ENCODE measurements at places on chromosomes 12 and 14.

DNA sequence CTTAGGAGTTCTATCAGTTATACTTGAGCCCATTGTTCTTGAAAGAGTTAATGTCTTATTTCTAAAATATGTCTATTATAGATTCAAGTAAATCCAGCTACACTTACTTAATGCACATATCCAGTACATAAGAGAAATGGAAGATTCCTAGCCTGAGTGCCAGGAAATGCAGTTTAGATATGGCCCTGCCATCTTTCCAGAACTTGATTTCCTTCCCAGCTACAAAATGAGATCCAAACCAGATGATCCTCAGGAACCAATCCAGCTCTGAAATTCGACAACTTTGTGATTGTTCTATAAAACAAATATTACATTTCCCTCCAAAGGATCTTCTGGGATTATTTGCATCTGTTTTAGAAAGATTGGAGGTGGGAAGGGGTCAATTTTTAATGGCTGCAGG lies 317.3 kb upstream of the GARIN6 start:
- no peak for DNase-seq

- no peak for DNase-seq
These were observed 35.8 kb downstream of the RASAL1 start for GRCh38 chr12:113099764-113100163.

- DNase-seq = no peak
These were observed 126.9 kb downstream of the DUSP6 start for GRCh38 chr12:89225401-89225800.

DNA sequence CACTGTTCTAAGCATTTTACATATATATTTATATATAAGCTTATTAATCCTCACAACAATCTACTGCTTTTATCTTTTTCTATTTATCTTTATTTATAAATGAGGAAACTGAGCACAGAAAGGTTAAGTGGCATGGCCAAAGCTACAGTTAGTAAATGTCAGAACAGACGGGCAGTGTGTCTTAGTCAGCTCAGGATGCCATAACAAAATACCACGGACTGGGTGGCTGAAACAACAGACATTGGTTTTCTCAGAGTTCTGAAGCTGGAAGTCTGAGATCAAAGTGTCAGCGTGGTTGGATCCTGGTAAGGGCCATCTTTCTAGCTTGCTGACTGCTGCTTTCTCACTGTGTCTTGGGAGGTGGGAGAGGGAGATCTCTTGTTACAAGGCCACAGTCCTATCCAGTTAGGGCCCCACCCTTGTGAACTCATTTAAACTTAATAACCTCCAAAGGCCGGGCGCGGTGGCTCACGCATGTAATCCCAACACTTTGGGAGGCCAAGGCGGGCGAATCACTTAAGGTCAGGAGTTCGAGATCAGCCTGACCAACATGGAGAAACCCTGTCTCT lies 19.8 kb downstream of the RPGRIP1 start:
- no peak for DNase-seq

DNA sequence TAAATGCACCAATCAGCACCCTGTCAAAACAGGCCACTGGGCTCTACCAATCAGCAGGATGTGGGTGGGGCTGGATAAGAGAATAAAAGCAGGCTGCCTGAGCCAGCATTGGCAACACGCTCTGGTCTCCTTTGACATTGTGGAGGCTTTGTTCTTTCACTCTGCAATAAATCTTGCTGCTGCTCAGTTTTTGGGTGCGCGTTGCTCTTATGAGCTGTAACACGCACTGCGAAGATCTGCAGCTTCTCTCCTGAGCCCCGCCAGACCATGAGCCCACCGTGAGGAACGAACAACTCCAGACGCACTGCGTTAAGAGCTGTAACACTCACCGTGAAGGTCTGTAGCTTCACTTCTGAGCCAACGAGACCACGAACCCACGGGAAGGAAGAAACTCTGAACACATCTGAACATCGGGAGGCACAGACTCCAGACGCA lies 8.4 kb upstream of the PIANP start:
- DNase-seq = no peak

GRCh38 chr12:121264951-121265515 lies 31.5 kb downstream of the CAMKK2 start:
- DNase-seq = no peak

DNA sequence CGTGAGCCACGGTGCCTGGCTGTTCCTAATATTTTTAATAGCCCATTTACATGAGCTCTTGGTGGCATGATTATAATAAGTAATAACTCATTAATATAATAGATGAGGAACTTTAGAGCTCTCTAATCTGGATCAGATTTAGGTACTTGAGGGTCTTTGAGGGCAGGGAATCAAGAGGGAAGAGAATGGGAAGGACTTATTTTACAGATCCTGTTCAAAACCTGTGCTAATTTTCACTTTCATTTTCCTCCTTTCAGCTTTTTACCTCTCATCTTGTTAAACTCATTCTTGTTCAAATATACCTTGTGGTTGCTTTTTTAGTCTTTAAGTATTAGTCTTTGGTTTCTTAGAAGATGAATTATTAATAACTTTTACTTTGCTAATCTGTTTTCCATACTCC lies 5.6 kb downstream of the NECAP1 start:
- DNase-seq = no peak

DNA sequence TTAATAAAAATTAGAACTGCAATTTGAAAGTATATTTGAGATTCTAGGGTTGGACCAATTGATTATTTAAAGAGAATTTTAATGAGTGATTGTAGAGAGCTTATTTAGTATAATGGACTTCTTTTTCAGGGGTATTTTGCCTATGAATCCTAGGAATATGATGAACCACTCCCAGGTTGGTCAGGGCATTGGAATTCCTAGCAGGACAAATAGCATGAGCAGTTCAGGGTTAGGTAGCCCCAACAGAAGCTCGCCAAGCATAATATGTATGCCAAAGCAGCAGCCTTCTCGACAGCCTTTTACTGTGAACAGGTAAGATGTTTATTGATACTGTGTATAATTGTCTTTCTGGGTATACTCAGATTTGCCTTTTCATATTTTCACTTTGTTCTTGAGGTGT lies 35.9 kb upstream of the KCNMB4 start:
- DNase-seq = no peak

DNA sequence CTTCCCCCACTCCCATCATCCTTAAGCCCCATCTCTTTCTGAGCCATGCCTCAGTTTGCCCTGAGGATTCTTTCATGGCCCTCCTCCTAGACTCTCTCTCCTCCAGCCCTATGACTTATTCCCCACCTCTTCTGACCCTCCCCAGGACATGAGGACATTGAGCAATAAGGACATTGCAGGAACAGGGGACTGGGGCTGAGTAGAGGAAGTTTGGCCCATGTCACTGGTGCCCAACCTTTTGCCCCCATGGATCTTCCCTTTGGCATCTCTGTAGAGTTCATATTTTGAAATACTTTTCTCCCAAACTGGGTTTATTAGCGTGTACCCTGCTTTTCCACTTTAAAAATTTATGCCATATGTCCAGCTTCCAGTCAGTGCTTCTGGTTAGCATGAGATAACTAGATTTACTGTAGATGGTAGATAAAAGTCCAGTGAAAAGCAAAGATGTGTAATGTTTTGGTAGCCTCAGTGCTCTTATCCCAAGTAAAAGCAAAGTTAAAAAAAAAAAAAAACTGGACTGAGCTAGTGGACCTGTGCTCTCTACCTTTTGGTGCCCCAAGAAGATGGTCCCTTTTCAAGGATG lies 6.1 kb upstream of the LRP1-AS start:
- no peak for DNase-seq

- DNase-seq = no peak
These were observed 61.1 kb upstream of the GALNT9 start for GRCh38 chr12:132390287-132391076.

DNA sequence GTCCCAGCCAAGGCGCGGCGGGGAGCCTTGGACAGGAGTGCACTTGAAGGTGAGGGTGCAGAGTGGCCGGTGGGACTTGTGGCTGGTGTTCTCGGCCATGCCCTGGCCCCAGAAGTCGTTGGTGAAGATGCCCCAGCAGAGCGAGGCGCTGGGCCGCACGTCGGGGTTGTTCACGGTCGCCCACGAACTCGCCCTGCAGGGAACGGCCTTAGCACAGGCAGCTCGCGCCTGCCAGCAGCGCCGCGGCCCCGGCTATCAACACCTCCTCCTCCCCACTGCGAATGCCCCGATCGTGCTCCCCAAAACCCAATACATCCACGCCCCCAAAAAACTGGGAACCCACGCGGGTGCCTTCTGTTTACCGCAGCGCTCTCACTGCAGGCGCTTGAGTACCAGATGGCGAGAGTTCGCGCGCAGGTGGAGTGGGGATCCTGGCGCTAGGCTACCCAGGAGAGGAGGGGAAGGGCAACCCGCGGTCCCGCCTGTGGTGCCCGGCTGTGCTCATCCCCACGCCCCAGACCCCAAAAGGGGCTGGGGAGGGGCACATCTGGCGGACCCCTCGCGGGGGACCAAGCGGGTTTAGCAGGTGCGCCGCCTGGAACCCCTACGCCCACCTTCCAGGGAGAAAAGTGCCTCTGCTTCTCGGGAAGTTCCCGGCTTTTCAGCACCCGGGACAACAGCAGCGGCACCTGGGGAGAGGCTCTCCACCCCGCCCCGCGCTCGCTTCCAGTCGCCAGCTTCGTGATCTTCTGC lies 386.3 kb upstream of the TMTC1 start:
- DNase-seq = no peak

DNA sequence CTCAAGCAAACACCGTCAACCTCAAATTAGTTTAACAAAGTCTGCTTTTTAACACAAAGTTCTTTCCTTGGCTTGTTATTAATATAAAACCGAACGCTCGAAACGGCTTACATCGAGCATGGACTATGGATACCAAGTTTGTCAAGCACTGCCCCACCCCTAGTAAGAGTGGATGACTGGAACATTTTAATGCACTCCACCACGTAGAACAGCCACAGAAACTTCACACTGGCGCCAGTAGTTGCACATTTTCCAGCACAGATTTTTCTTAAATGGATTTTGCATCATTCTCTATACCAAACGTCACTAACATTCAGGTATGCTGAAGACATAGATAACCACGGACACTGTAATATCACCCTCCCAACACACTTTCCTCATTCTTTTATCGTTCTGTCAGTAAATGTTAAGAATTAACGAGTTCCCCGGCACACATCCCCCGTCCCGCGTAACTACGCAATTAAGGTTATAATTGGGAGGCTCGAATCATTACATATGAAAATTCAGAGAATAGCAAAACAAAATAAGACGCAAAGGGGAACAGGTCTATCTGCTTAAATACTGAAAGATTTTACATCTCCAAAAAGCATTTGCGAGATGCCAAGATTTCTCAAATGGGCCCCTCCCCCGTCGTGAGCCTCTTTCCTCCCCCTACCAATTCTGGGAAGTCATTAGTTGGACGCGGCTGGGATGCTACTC lies 990 bp downstream of the FERMT2 start:
- DNase-seq = no peak

DNA sequence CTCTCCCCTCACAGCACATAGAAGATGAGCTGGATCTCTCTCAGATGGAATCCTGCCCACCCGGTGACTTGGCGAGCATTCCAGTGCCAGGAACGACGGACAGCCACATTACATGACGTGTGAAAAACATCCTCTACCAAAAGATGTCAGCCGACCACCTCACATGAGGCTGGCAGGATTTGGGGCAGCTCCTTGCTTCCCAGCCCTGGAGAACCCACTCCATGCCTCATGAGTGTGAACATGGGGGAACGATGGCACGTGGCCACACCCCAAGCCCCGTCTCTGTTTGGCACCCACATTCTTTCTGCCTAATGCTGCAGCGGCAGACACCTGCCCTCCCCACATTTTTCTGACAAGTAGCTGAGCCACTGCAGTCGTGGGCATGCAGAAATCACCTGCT lies 202.5 kb downstream of the CALM1 start:
- DNase-seq = no peak

DNA sequence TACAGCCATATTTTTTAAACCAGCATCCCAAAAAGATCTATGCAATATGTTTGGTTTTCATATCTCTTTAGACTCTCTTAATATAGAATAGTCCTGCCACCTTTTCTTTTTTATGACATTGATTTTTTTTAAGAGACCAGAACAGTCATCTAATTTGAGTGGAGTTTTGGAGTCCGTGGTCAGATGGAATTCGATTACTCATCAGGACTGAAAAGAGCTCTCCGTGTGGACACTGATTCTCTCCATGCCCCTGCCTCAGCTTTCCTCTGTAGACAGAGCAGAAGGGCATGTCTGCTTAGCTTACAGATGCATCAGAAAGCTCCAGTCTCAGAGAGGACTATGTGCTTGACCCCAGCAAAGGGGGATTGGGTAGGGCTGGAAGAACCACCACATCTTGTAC lies 27.8 kb downstream of the SMCO2 start:
- DNase-seq = no peak

GRCh38 chr12:113515082-113515856 lies 43.6 kb upstream of the LHX5 start:
- DNase-seq = no peak

- DNase-seq = no peak
These were observed 378.9 kb downstream of the TMTC2 start for GRCh38 chr12:83065562-83065961.

GRCh38 chr12:51415931-51416330 lies 8.7 kb upstream of the SLC4A8 start:
- no peak for DNase-seq

GRCh38 chr14:102878174-102878969 lies 44.1 kb upstream of the AMN start:
- no peak for DNase-seq

GRCh38 chr14:31487886-31488285 lies at the start of gene GPR33:
Gene GPR33 (minus strand): TSS chr14:31488039. CDS start chr14:31483965, 4,074 bp downstream.
- no peak for DNase-seq

DNA sequence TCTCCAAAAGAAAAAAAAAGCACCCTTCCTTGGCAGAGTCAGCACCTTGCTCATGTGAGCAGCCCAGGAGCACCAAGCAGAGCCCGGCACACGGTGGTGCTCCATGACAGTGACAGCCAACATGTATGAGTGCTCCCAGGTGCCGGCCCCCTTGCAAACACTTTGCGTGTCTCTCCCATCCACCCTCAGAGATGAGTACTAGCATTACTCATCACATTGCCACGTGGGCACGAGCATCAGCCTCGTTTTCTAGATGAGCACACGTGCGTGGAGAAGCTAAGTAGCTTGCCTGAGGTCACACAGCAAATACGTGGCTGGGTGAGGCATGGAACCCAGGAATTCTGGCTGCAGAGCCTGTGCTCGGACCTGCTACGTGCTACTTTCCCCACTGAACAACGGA lies 177.9 kb upstream of the PRMT8 start:
- no peak for DNase-seq

DNA sequence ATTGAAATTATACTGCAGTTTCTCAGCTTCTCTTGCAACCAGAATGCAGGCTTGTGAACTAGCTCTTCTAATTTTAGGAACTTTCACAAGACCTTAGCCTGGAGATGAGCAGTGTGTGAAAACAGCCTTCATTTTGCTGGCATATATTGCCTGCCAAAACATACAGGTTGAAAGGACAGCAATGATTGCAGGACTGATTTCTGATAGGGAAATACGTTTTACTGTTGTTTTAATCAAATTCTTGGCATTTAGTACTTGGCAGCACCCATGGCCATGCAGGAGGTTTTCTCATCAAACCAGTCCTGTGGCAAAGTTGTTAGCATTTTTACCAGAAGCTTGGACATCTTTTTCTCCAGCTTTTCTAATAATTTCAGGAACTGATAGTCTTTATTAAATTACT lies 91.9 kb upstream of the MUCL1 start:
- DNase-seq = no peak

GRCh38 chr14:85878874-85879273 lies 348.9 kb downstream of the FLRT2 start:
- no peak for DNase-seq

- no peak for DNase-seq
These were observed 7.3 kb downstream of the GUCY2C start for GRCh38 chr12:14689144-14689543.
